ENCODE measurements at places on chromosomes 5 and 9.

DNA sequence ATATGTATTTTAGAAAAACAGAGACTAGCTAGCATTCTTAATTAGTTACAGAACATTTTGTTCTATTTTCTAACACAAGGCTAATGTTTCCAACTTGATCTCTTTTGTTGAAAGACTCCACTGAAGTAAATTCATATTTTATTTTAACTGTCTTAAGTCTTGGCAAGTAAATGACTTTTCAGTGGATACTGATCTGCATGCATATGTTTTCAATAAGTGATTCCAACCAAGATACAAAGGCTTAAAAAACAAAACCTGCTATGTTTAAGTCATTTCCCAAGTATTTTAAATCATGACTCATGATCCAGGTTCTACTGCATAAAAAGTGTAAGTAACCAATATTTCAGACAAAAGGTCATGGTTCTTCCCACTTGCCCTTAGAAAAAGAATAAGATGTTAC, 5.7 kb downstream of the CDO1 start:
- DNase-seq, result peak; percentile 84

GRCh38 chr5:87705876-87706275, 293.1 kb upstream of the CCNH start:
- DNase-seq, result peak; percentile 7

GRCh38 chr9:86353655-86354010, 577 bp downstream of the TUT7 start:
- no peak for DNase-seq

- DNase-seq, result no peak
Observed at GRCh38 chr9:117542021-117542420, 127.2 kb upstream of the ASTN2 start.

- DNase-seq, result peak; percentile 30
Observed at GRCh38 chr9:104784098-104784497, 20.2 kb downstream of the NIPSNAP3B start.

DNA sequence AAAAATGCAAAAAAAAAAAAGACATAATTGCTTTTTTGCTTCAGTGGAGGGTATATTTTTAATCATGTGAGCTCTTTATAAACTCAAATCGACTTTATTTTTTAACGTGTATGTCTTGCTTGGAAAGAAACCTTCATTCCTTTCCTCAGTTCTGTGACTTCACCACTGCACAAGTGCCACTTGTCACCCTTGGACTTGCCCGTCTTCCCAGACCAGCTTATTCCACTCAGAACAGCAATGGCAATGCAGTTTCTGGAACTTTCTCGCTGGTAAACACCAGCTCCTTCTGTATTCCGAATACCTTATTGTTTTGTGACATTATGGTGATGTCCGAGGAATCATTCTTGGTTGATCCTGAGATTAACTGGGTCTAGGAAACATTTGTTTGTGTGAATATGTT, 440.5 kb upstream of the ADAMTS16 start:
- no peak for DNase-seq

DNA sequence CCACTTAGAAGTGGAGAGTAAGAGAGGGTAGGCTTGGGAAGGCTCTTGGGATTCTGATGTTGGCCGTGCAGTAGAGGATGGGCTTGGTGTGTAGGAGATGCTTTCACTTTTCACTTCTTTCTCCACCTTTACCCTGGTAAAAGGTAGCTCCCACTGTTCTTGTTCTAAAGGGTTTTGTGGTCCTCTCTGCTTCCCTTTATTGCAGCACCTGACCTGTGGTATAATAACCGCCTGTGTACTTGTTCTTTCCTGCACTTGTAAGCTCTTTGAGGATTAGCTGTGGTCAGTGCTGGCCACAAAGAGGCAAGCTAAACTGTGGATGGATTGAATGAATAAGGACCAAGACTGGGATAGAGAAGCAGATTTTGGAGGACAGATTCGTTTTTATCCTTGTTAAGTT, 25.2 kb downstream of the KDM4C start:
- no peak for DNase-seq

Data from muscle of leg (tissue), 16 donors.